Skin of body (tissue), 3 donors: ENCODE measurements at places on chromosomes 11 and 22. TPM values are rescaled to one million over a fixed set of nuclear protein-coding genes. Genes with fewer than 3 reads are reported as not detected.

The ELMOD1 gene
- 3.9 TPM for total RNA-seq

DNA sequence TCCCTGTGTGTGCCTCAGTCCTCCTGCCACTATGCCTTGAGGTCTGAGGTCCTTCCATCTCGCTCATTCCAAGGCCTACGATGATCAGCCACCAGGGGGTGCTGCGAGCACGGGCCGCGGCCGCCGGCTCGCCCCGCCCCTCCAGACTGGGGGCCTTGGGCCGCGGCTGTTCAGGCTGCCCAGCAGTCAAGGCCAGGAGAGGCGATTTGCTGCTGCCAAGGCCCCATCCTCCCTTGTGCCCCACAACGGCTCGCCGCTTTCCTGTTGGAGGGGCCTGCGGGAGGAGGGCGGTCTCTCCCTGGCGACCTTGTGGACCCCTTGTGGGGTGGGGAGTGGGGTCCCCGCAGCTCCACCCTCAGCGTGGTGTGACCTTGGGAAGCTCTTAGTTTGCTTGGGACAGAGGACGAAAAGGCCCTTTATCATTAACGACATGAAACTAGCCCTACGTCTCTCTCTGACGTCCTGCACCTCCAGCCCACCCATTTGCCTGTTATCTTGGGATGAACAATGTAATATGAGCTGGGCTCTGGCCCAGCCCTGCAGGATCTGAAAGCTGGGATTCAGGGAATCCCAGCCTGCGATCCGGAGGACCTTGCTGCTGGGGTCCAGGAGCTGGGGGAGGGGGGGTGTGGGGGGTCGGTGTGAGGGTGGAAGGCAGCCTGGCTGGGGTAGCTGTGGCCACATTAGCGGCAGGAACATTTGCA is 5.3 kb upstream of the GALR3 start:
- DNase-seq = peak; percentile 58

The FAM83F gene
- 4.3 TPM for total RNA-seq

- DNase-seq = no peak
Observed at GRCh38 chr11:79287952-79288351, 152.9 kb downstream of the TENM4 start.

The IGLL1 gene
- total RNA-seq = 0.39 TPM

The ACTN3 gene
- total RNA-seq = 13.5 TPM

GRCh38 chr11:94271885-94272372 is 32.5 kb upstream of the IZUMO1R start:
- DNase-seq = no peak

DNA sequence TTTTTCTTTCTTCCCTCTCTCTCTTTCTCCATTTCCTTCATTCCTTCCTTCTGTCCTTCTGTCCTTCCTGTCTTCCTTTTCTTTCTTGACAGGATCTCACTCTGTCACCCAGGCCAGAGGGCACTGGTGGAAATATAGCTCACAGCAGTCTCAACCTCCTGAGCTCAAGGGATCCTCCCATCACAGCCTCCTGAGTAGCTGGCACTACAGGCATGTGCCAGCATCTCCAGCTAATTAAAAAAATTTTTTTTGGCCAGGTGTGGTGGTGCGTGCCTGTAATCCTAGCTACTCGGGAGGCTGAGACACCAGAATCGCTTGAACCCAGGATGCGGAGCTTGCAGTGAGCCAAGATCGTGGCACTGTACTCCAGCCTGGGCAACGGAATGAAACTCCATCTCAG is 4.8 kb upstream of the DUSP8 start:
- DNase-seq = no peak

DNA sequence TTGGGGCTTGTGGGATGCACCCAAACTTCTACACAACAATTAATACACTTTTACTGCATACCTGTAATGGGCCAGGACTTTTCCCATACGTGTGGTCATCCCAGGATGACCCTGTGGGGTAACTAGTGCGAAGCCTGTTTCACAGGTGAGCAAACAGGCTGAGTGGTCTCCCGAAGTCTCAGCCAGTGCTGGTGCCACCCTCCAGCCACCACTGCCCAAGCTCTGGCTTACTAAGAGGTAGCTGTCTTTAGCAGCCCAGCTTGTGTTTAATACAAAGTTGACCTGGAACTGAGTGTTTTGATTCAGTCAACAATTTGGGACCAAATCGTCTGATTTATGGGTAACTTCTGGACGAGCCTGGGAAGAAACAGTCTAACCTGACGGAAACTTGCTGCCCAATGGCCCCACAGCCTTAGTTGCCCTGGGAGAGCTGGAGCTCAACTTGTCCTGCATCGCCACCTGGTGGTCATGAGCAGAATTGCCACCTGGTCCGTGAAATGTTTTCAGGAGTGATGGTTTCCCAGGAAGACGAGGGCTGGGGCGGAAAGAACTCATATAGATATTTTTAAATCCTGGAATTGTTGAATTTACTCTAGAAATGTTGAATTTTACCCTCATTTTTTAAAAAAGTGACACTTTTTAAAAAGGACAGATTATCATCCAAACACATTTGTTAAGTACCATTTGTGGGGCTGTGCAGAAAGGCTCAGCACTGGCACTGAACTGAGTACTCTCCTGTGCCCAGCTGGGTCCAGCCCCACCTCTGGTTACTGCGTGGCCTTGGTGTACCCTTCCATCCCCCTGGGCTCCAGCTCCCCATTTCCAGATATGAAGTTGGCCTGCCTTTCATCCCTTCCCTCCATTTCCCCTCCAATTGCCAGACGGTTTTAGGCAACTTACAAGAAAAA is 95.5 kb upstream of the PARVA start:
- DNase-seq = peak; percentile 76

The TMEM191C gene
- total RNA-seq = 1.8 TPM

- DNase-seq = no peak
Observed at GRCh38 chr11:29395555-29396072, 621.2 kb downstream of the KCNA4 start.

- DNase-seq = no peak
Observed at GRCh38 chr11:57622263-57622662, 24.8 kb downstream of the SERPING1 start.

The MPEG1 gene
- total RNA-seq = 19.8 TPM

The EFEMP2 gene
- total RNA-seq = 33.6 TPM

The PANX2 gene
- 0.30 TPM for total RNA-seq

The UQCR10 gene
- 52.8 TPM for total RNA-seq

GRCh38 chr22:30720263-30720837 is 25.7 kb downstream of the OSBP2 start:
- no peak for DNase-seq

DNA sequence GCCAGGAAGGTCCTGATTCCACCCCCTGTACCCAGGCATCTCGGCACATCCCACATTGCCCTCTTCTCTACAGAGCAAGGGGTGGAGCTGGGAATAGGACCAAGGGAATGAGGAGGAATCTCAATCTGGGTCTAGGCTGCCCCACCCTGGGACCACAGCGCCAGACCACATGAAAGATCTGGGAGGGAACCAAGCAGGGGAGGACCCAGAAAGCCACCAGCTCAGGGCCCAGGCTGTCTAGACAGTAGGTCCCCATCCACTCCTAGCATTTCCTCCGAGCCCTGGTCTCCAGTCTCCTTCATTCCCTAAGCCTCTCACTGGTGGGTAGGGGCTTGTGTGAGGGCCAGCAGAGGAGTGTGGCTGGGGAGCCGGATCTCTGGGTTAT is 11.6 kb downstream of the PHLDB1 start:
- DNase-seq = peak; percentile 36

DNA sequence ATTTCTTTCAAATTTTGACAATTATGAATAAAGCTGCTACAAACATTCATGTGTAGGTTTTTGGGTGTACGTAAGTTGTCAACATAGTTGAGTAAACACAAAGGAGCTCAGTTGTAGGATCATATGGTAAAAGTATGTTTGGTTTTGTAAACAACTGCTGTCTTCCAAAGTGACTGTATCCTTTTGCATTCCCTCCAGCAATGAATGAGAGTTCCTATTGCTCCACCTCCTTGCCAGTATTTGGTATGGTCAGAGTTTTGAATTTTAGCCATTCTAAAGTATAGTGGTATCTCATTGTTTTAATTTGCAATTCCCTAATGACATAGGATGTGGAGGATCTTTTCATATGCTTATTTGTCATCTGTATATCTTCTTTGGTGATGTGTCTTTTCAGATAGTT is 28.0 kb upstream of the PHOX2A start:
- DNase-seq = no peak

The SOX10 gene
- 4.3 TPM for total RNA-seq

The ZNF280B gene
- 0.59 TPM for total RNA-seq

GRCh38 chr11:76701294-76702040 is 30.9 kb upstream of the LRRC32 start:
- DNase-seq = no peak

- DNase-seq = no peak
Observed at GRCh38 chr22:39469681-39470450, 13.1 kb downstream of the MGAT3 start.

- no peak for DNase-seq
Observed at GRCh38 chr11:8694137-8694536, 11.5 kb downstream of the RPL27A start.

DNA sequence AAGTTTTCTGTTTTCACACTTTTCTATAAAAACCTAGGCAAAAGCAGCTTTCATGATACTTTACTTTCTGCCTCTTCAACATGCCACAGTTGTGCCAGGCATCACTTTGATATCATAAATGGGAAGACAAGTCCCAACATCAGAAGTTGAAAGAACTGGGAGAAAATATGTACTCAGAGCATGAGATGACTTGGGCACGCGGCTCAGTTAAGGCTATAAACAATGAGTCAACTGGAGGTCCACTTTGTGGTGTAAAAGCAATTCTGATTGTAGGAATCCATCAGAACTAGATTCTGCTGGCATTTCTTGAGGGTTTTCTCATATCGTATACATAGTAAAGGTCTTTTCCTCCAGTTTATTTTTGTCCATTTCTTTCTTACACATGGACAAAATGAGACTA is 109.7 kb upstream of the USP47 start:
- DNase-seq = no peak
